ENCODE measurements at places on chromosomes 2 and 18.

DNA sequence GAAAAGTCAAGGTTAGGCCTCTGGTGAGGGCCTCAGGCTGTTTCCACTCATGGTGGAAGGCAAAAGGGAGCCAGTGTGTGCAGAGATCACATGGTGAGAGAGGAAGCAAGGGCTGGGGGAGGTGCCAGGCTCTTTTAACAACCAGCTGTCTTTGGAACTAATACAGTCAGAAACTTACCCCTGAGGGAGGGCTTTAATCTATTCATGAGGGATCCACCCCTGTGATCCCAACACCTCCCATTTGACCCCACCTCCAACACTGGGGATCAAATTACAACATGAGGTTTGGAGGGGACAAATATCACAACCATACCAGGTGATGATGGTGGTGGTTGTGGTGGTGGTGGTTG lies 10.9 kb downstream of the POLI start:
- DNase-seq, result no peak

DNA sequence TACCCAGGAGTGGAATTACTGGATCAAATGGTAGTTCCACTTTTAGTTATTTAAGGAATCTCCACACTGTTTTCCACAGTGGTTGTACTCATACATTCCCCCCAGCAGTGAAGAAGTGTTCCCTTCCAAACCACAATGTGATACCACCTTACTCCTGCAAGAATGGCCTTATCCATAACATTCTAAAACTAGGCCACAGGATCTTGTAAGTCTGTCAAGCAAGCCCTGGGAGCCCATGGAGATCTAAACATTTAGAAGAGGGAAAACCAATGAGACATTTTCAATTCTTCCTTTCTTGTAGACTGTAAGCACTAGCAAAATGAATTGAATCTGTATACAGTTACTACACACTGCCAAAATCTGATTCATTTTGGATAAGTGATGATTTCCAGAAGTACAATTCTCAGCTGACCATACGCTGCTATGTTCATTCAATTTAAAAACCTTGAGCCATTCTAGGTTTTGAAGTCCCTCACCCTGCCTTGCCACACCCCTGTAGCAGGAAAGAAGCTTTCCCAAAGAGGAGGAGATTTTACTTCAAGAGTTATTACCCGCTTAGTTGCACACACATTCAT lies 149.1 kb downstream of the SLC8A1 start:
- no peak for DNase-seq

GRCh38 chr18:49548229-49548636 lies 13.6 kb upstream of the LIPG start:
- no peak for DNase-seq

DNA sequence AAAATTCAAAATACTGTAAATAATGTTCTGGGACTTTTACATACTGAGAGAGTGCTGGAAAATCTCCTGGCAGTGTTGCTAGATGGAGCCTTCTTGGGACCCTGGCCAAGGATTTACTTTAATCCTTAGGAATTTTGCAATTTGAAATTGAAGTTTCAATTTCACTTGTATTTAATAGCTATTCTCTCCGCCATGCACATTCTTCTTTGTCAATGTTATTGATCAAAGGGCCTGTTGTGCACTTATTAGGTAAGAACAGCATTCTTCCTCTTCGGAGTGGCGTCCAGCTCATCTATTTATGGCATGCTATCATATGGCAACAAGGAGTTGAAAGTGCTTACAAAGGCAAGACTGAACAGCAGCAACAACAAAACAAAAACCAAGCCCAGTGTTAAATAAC lies 40.1 kb upstream of the SOS1 start:
- DNase-seq, result no peak

DNA sequence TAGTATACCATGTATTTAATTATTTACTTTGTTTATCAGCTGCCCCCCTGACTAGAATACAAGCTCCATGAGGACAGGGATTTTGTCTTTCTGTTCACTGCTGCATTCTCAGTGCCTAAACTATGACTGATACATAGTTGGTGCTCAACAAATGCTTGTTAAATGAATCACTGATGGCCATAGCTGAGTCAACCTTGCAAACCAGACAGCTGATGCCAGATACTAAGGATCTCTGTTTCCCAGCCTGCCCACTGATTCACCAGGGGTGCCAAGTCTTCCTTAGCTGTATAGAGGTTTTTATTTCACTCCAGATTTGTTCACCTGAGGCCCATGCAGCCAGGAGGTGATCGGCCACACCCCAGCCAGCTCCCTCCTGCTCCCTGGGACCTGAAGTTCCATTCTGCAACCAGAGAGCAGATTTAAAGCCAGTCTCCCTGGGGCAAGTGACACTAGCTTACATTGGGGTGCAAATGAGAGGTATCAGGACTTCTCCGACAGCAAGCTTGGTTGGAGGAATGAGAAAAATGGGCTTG lies 92.2 kb downstream of the C1QL2 start:
- DNase-seq, result no peak

- no peak for DNase-seq
Measured at GRCh38 chr18:48843596-48843995, 107.2 kb downstream of the SMAD7 start.

- DNase-seq, result no peak
Measured at GRCh38 chr2:95301876-95302641, 4.9 kb downstream of the KCNIP3 start.

DNA sequence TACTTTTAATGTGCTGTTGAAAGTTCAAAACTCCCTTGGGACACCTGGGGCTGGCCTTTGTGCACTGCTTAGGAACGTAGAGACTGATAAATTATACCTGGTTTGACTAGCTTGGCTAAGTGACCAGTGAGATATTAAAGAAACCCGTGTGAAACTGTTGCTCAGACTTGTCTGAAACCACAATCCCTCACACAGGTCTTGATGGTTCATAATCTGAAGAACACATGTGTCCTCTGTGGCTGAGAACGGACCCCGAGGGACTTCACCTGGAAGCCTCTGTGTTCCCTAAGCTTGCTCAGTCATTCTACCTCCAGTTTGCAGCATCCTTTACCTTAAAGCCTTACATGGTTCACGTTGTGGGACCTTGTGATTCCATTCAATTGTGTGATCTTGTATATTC lies 218.8 kb downstream of the CBLN2 start:
- DNase-seq, result no peak

DNA sequence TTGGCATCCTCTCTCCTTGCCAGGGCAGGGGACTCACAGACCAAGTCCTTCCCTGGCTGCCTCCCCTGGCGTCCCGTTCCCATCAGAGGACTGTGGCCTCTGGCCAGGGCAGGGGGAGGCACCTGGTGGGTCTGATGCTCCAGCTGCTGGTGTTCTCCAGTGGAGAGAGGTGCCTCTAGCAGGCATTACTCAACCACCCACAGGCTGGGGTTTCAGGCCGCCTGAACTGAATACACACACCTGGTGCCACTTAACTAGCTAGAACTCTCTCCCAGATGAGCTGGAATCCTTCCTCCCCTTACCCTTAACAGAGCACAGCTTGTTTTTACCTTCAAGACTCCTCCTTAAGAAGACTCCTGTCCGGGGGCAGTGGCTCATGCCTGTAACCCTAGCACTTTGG lies 37.7 kb upstream of the CNGA3 start:
- no peak for DNase-seq

DNA sequence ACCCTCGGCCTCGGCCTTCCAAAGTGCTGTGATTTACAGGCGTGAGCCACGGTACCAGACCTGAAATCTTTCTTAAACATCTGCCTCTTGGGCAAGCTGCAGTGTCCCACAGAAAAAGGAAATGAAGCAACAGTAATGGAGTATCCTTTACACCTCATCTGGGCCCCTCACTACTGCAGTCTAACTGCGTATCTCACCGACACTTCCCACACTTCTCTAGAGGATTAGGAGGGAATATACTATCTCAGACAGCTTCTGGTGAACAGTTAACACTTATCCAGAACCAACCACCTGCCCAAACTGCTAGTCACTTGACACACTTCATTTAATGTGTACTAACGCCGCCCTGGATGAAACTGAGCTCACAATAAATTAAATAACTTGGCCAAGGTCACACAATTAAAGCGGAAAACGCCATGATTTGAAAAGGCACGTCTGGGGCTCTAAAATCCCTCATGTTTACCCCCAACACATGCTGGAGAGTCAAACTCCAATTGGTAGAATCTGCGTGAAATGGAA lies 993 bp downstream of the COX7A2L start:
- DNase-seq, result peak; percentile 21
